Peyer's patch (tissue), 4 donors: ENCODE measurements at places on chromosomes 13 and 19. TPM values are rescaled to one million over a fixed set of nuclear protein-coding genes. Genes with fewer than 3 reads are reported as not detected.

- H3K4me1 ChIP-seq: no peaks in the 10 kb centered on the region
- H3K27me3 ChIP-seq: no peaks in the 10 kb centered on the region
- no peak for DNase-seq
- no peak overlapping the region for H3K4me3 ChIP-seq
- no peaks in the 10 kb centered on the region for H3K36me3 ChIP-seq
- no peak overlapping the region for H3K27ac ChIP-seq
Observed at GRCh38 chr19:17599780-17600179, 44.3 kb downstream of the COLGALT1 start.

DNA sequence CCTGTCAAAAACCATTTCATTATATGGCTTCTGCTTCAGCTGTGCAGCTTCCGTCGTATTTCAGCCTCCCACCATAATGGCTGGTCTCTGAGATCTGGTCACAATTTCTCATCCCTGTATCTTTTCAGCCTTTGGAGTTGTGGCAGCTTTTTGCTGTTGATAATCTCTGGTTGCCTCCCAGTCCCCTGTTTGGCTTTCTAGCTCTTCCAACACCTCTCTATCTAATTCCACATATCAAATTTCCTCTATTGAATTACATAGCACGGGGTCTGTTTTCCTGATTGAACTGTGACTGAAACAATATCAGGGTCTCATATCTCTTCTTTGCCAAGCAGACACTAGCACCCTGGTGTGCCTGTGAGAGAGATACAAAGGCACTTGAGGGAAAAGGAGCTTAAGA, 222.1 kb upstream of the OBI1 start:
- DNase-seq: no peak
- no peaks in the 10 kb centered on the region for H3K36me3 ChIP-seq
- H3K27me3 ChIP-seq: no peaks in the 10 kb centered on the region
- H3K27ac ChIP-seq: no peak overlapping the region
- H3K4me3 ChIP-seq: no peak overlapping the region

DNA sequence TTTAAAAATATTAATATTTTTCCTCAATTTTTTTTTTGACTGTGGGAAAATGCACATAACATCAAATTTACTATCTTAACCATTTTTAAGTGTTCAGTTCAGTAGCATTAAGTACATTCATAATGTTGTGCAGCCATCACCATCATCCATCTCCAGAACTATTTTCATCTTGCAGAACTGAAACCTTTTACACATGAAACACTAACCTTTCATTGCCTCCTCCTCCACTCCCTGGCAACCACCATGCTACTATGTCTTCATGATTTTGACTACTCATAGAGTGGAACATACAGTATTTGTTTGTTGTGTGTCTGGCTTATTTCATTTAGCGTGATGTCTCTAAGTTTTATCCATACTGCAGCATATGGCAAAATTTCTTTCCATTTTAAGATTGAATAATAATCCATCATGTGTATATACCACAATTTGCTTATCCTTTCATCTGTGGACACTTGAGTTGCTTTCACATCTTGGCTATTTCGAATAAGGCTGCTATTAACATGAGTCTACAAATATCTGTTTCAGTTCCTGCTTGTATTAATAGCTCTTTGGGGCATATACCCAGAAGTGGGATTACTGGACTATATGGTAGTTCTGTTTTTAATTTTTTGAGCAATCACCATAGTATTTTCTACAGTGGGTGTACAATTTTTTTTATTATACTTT, 376.4 kb downstream of the MTUS2 start:
- no peak overlapping the region for H3K27ac ChIP-seq
- no peak for DNase-seq
- H3K4me1 ChIP-seq: no peaks in the 10 kb centered on the region
- no peaks in the 10 kb centered on the region for H3K27me3 ChIP-seq
- H3K36me3 ChIP-seq: no peaks in the 10 kb centered on the region
- no peak overlapping the region for H3K4me3 ChIP-seq

- DNase-seq: peak; percentile 69
- no peaks in the 10 kb centered on the region for H3K4me1 ChIP-seq
- peak overlapping the region; percentile 58 for H3K4me3 ChIP-seq
Observed at GRCh38 chr19:51702825-51703574, 9.9 kb downstream of the SPACA6 start.

DNA sequence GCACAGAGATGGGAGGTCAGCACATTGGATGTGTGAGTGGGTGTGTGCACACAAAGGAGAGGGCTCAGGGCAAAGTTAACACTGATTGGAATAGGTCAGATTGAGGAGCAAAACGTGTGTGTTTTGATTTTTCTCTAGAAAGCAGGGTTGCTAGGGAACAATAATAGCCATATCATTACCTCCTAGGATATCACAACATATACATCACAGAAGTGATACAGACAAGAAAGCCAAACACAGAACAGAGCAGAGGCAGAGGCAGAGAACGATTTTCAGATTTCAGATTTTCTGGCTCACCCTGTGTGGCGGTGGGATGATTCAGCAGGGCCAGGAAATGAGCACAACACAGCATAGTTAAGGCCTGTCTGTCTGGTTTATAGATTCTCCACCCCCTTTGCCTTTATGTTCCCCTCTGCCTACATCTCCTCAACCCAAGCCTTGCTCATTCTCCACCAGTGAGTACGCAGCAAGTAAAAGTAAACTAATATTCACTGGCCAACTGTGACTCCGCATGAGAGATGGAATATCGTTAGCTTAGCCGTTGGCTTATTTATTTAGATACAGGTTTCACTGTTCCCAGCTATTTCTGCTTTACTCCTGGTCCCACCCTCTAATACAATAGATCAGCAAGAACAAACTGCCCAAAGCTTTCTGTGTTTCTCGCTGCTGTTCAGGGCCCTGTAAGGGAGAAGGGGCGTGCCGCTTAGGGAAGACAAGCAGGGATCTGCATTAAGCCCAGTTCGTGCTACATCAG, 182.7 kb upstream of the TSC22D1 start:
- no peaks in the 10 kb centered on the region for H3K4me1 ChIP-seq
- no peak overlapping the region for H3K4me3 ChIP-seq
- no peak for DNase-seq
- no peaks in the 10 kb centered on the region for H3K36me3 ChIP-seq
- H3K27me3 ChIP-seq: no peaks in the 10 kb centered on the region

- no peaks in the 10 kb centered on the region for H3K4me1 ChIP-seq
- no peak overlapping the region for H3K27ac ChIP-seq
- no peaks in the 10 kb centered on the region for H3K36me3 ChIP-seq
Observed at GRCh38 chr13:99159331-99160061, 41.2 kb upstream of the UBAC2 start.

The SPRY2 gene
- 27.3 TPM for total RNA-seq

DNA sequence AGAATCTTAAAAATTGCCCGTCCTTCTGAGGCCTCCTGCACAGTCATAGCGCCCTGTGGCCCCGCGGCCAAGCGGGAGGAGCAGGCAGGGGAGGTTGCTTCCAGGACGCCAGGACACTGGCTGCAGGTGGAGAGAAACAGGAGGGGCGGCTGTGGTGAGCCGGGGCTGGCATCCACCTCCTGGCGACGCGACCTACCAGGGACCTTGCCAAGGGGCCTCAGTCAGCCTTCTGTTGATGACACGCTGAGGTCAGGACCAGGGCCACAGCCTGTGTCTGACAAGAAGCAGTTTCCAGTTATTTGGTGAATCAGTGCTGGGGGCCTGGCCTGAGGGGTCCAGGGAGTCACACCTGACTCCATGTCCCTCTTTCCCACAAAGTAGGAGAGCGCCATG, 13.3 kb upstream of the MKNK2 start:
- no peaks in the 10 kb centered on the region for H3K4me1 ChIP-seq
- no peaks in the 10 kb centered on the region for H3K27me3 ChIP-seq
- no peak overlapping the region for H3K4me3 ChIP-seq
- no peak overlapping the region for H3K27ac ChIP-seq
- no peaks in the 10 kb centered on the region for H3K36me3 ChIP-seq
- DNase-seq: no peak
